NCI-H1048 (cell line): ENCODE measurements at places on chromosomes 16 and 17.

DNA sequence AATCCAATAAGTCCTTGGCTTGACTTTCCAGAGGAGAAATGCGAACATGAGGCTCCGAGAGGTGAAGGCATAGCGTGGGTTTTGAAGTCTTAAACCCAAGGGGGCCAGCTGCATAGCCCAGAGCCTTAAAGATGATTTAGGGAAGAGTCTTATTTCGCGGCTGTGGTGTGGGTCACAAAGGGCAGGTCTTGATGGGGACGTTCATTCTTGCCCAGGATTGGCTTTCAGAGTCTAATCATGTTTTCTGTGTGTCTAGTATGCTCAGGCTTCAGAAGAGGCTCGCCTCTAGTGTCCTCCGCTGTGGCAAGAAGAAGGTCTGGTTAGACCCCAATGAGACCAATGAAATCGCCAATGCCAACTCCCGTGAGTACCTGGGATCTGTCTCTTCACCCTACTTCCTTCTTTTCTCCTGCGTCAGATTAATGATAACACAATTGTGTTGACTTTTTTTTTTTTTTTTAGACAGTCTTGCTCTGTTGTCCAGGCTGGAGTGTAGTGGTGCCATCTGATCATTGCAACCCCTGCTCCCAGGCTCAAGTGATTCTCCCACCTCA lies 951 bp downstream of the RPL19 start:
- DNase-seq = no peak

- peak; percentile 77 for DNase-seq
Observed at GRCh38 chr17:7844292-7845154, 10.3 kb upstream of the TMEM88 start.

DNA sequence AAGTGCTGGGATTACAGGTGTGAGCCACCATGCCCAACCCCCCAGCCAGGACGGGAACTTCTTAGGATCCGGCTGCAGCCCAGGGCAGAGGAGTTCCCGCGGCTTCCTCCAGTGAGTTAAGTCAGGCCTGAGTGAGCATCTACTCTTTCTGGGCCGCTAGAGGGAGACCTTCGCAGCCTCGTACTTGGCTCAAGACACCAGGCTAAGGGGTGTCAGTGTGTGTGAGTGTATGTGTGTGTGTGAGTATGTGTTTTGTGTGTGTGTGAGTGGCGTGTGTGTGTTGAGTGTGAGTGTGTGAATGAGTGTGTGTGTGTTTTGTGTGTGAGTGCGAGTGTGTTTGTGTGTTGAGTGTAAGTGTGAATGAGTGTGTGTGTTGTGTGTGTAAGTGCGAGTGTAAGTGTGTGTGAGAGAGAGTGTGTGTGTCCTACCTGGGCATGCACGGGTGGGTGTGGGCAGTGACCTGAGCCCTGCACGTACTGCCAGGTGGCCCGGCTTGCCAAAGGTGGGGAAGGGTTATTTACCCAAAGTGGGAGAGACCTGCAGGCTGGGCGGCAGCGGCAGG lies 58.5 kb downstream of the TMEM235 start:
- DNase-seq = peak; percentile 19

DNA sequence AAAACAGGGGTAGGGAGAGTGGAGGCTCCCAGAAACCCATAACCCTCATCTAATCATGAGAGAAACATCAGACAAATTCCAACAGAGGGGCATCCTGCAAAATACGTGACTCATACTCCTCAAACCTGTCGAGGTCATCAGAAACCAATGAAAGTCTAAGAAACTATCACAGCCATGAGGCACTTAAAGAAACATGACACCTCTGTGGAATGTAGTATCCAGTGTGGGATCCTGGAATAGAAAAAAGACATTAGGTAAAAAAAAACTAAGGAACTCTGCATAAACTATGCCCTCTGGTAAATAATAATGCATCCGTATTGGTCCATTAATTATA lies 16.4 kb downstream of the CDH5 start:
- no peak for DNase-seq

DNA sequence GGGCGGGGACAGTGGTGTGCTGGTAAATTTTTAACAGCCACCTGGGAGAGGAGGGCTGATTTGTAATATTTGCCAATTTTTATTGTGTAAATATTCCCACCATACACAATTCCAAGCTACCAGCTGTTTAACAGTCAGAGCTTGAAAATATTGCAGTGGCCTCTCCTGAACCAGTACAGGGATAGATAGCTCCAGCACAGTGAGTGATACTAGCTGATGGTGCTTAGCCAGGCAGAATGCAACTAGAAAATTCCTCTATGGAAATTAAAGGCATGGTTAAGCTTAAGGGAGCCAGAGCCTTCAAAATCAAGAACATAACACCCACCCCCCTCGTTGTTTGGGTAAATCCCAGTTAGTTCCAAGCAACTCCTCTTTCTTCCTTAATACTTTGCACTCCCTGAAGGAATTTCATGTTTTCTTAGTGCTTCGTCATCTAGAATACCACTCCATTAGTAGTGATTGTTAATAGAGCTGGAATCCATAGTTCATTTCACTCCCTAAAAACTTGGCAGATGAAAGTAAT lies 96.6 kb downstream of the CYB561 start:
- DNase-seq = no peak

- DNase-seq = no peak
Observed at GRCh38 chr17:79655672-79656290, 44.9 kb upstream of the RBFOX3 start.

- no peak for DNase-seq
Observed at GRCh38 chr17:9361188-9361955, 214.2 kb downstream of the STX8 start.

DNA sequence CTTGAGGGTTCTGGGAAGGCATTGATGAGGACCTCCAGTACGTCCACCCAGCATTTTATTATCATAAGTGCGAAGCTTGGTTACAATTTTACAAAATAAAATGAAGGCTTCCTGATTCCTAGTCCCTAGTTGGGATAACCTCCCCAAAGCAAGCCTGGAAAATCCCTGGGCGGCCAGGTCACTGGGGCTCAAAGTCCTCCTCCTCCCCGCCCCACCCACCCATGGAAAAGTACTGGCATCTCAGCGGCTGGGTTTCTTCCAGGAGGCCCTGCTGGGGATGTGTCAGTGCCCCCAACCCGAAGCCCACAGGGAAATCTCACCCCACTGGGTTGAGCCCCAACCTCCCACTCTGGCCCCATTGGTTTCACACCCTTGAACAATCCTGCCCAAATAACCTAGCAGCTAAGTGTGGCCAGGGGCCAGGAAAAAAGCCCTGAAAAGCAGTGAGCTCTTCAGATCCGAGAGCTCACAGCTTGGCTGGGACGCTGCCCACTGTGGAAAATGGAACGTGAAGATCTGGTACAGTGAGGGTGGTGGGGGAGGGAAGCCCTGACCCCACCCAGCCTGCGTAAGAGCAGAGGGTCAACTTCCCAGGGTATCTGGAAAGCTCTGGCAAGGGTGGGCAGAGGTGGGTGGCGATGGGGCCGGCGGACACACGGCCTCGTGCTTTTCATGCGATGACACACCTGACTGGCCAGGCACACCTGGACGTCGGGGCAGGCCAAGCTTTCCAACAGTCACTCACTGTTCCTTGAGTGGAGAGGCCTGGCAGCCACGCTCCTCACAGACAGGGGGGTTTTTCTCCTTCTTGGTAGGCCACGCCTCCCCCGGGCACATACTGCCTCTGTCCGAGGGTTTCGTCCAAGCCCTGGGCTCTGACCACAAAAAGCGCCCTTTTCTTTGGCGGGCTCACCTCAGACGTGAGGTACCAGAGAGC lies 324.5 kb downstream of the SOX9 start:
- DNase-seq = no peak

- no peak for DNase-seq
Observed at GRCh38 chr16:85269165-85269564, 156.9 kb upstream of the CIBAR2 start.

DNA sequence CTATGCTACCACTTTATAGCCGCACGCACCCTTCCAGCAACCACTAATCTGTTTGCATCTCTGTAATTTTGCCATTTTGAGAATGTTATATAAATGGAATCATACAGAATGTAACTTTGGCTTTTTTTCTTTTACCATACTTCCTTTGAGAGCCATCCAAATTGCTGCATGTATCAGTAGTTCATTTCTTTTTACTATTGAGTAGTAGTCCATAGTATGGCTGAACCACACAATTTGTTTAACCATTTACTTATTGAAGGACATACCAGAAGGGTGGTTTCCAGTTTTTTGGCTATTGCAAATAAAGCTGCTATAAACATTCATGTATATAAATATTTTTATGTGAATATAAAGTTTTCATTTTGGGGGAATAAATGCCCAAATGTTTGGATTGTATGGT lies 8.8 kb downstream of the TENT4B start:
- DNase-seq = no peak

DNA sequence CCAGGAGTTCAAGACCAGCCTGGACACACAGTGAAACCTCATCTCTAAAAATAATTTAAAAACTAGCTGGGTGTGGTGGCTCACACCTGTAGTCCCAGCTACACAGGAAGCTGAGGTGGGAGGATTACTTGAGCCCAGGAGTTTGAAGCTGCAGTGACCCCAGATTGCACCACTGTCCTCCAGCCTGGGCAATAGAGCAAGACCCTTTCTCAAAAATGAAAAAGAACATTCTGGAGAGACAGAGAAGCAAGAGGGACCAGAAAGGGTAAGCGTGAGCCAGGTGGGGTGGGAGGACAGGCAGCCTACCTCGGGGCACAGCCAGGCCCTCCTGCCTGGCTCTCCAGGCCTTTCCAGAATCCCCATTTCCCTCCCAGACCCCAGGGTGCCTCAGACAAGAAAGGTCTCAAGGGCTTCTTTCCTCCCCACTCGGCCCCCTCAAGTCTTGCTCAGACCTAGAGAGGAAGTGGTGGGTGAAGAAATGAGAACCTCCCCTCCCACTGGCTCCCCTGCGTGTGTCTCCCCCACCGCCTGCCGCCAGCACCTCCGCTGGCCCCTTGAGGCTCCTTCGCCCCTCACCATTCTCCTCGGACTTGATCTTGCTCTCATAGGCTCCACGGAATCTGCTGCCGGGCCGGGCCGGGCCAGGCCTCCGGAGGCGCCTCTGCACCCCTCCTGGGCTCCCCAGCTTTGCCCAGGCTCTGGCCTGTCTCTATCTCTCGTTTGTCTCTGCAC lies 503 bp downstream of the C16orf54 start:
- DNase-seq = no peak

GRCh38 chr17:61508912-61509311 lies 56.7 kb downstream of the TBX4 start:
- DNase-seq = no peak

- DNase-seq = no peak
Observed at GRCh38 chr17:42678951-42679491, 2.2 kb upstream of the PLEKHH3 start.

GRCh38 chr16:87295259-87295658 lies 21.9 kb downstream of the C16orf95 start:
- DNase-seq = no peak

- no peak for DNase-seq
Observed at GRCh38 chr17:1177016-1177700, 2.6 kb downstream of the ABR start.

GRCh38 chr16:69112285-69113129 lies 7.1 kb downstream of the HAS3 start:
- DNase-seq = no peak

DNA sequence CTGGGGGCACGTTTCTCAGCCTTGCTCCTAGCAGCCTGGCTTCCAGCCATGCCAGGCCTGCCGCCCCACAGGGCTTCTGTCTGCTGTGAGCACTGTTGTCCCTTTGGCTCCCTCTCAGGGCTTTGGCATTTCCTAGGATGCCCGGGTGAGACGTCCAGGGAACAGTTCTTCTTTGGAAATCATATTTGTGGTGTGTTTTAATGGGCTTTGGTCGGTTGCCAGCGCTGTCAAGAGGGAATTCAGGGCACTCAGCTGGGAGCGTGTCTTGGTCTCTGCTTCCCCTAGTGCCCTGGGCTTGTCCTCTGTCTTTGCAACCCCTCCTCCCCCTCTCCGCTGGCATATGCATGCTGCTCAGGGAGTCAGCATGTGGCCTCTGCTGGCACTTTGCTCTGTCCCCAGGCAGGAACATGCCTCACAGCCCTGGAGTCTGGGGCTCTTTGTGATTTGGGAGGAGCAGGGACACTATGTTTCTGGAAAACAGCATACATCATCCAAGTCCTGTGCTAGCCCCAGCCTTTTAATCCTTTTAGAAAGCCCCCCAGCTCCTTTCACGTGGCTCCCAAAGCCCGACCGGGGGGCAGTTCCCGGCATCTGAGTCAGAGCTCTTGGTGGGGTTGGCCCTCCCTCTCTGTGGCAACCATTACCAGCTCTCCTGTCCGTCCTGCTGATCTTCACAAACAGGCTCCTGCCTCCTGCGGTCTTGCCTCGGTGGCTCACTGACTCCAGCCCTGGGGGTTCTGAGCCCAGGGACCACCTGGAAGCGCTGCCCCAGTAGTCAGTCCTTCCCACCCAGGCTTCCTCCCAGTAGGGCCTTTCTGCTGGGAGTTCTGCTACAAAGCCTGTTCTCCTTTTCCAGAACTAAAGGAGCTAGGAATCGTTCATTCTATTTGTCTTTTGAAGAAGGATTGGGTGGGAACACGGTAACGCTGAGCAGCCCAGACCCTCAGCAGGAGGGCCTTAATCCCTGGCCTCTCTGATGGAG lies 26.7 kb downstream of the SAP30BP start:
- DNase-seq = no peak

DNA sequence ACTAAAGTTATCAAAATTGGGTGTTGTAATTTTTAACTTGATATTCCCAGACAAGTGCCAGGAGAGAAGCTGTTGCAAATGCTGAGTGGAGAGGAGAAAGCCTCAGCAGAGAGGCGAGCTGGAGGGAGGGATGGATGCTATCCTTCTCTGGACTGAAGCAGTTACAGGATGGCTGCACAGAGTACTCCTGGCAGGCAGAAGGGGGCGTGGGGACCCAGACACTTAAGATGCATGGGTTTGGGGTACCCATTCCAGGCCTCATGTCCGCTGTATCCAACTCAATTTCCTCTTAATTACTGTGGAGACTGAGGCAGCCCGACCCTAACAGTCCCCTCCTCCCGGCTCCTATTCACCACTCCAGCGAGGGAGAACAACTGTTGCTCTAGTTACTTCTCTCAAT lies 25.4 kb upstream of the ALDH3A1 start:
- no peak for DNase-seq

GRCh38 chr16:66446737-66447136 lies 19.6 kb downstream of the BEAN1 start:
- DNase-seq = no peak

DNA sequence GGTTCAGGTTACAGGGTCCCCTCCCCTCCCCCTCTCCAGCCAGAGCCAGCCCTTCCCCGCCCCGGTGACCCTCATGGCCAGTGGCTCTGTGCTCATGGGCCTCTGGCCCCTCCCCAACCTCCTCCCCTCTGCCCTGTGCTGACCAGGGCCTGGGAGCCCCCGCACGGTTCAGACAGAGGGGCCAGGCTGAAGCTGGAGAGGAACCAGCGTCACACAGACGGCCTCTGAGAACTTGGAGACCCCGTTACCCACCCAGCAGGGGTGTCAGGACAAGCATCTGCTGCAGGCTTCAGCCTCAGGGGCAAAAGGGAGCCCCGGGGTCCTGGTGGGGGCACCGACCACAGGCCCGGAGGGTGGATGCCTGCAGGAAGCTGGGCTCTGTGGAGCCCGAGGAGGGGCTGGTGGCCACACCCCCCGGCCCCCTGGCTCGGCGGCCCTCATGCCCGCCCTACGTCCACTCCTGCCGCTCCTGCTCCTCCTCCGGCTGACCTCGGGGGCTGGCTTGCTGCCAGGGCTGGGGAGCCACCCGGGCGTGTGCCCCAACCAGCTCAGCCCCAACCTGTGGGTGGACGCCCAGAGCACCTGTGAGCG lies at the start of gene WFIKKN1:
Gene WFIKKN1, plus strand, starts transcription at position 171 of the 591 bp plus-strand sequence. Its CDS starts 269 bp downstream, at position 440.
- DNase-seq = no peak

GRCh38 chr17:31051506-31051905 lies 43.3 kb upstream of the NF1 start:
- DNase-seq = no peak

GRCh38 chr17:58617563-58617962 lies 74.3 kb downstream of the TEX14 start:
- no peak for DNase-seq

GRCh38 chr17:36944553-36944952 lies 4.2 kb upstream of the AATF start:
- DNase-seq = no peak
